ENCODE measurements at places on chromosomes 16 and 17. TPM values are rescaled to one million over a fixed set of nuclear protein-coding genes. Genes with fewer than 3 reads are reported as not detected.

ARHGAP27 gene
- total RNA-seq = 9.1 TPM

FOXL1 gene
- 0.36 TPM for total RNA-seq

EPX gene
- total RNA-seq = not detected

KRTAP9-3 gene
- total RNA-seq = not detected

Data from sigmoid colon (tissue), 7 donors.